T-cell (primary cell): ENCODE measurements at places on chromosomes 6 and 20. TPM values are rescaled to one million over a fixed set of nuclear protein-coding genes. Genes with fewer than 3 reads are reported as not detected.

DNA sequence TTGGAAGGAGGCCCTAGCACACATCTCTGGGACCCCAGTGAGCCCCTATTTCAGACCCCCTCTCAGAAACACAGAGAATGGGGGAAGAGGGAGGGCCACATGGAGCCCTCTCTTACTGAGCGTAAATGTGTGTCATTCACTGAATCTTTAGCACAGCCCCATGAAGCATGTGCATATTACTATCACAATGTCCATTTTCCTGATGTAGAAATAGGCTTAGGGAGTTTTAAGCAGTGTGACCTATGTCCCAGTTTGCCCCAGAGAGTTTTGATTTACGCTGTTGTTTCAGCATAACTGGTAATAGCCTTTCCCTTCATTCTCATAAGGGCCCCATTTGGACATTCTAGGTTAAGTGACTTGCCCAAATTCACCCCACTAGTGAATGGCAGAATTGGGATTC, 25.0 kb upstream of the TCP11 start:
- no peak overlapping the region for H3K27ac ChIP-seq
- no peak for DNase-seq
- H3K36me3 ChIP-seq, result no peaks in the 10 kb centered on the region
- no peaks in the 10 kb centered on the region for H3K4me1 ChIP-seq
- no peaks in the 10 kb centered on the region for H3K27me3 ChIP-seq

DNA sequence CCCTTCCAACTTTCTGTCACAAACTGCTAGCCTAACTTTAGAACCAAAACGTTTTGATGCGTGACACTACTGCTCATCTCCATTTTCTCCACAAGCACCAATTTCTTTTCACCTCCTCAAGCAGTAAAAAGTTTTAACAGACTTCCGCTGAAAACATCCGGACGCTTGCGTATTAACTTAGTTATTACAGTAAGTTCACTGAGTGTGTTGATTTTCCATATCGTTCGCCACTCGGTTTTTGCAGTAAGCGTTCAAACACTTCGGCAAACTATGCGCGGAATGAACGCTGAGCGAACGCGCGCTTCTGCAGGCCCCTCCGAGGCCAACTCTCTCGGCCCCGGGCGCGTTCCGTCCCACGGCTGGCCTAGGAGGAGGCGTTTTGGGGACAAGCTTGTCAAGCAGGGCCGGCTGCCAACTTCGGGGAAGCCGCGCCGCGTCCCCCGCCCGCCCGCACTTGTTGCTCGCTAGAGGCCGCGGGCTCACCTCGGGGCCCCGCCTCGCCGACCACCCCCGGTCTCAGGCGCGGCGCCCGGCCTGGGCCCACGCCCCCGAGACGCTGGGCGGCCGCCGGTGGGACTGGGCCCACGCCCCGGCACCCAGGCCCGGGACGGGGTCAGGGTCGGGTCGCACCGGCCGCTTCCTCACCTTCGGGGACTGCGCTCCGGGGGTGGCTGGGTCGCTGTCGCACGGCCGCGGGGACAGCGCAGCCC, 945 bp downstream of the PHF10 start:
- H3K27me3 ChIP-seq, result no peaks in the 10 kb centered on the region
- H3K4me1 ChIP-seq, result peaks cover 5% of the 10 kb centered on the region
- H3K4me3 ChIP-seq, result peak overlapping the region; percentile 94
- peak; percentile 60 for DNase-seq
- H3K27ac ChIP-seq, result peak overlapping the region; percentile 86

- peaks cover 5% of the 10 kb centered on the region for H3K4me1 ChIP-seq
- no peaks in the 10 kb centered on the region for H3K36me3 ChIP-seq
- no peak overlapping the region for H3K4me3 ChIP-seq
Observed at GRCh38 chr20:60206259-60206658, 248.0 kb downstream of the CDH26 start.

GRCh38 chr20:32483351-32484224, 101.5 kb downstream of the NOL4L start:
- H3K4me3 ChIP-seq, result peak overlapping the region; percentile 73
- H3K27me3 ChIP-seq, result no peaks in the 10 kb centered on the region
- peaks cover 5% of the 10 kb centered on the region for H3K36me3 ChIP-seq
- H3K4me1 ChIP-seq, result peaks cover 62% of the 10 kb centered on the region
- peak; percentile 64 for DNase-seq

- H3K36me3 ChIP-seq, result no peaks in the 10 kb centered on the region
- no peaks in the 10 kb centered on the region for H3K4me1 ChIP-seq
- DNase-seq, result no peak
Observed at GRCh38 chr6:36786055-36786675, 53.1 kb downstream of the CPNE5 start.

GRCh38 chr6:112946051-112946450, 598.9 kb downstream of the RFPL4B start:
- no peak overlapping the region for H3K27ac ChIP-seq
- no peaks in the 10 kb centered on the region for H3K27me3 ChIP-seq
- no peaks in the 10 kb centered on the region for H3K36me3 ChIP-seq
- no peak overlapping the region for H3K4me3 ChIP-seq

DNA sequence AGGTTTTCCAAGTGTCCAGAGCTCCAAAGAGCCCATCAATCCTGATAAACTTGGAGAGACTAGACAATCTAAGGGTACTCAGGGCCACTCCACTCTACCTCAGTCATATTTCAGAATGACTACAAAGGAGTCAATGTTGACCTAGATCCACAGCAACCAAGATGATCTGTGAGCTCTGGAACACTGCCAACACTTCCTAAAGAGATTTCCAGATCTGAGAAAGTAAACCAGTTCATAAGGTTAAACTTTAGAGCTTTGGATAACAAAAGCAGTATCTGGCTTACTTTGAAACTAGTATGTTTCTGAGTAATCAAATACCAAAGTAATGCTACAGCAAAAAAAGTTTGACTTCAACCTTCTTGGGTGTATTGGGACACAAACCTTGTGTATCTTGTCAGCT, 122.7 kb downstream of the BTBD9 start:
- no peaks in the 10 kb centered on the region for H3K4me1 ChIP-seq
- no peak overlapping the region for H3K4me3 ChIP-seq
- H3K27me3 ChIP-seq, result no peaks in the 10 kb centered on the region
- H3K36me3 ChIP-seq, result no peaks in the 10 kb centered on the region
- no peak overlapping the region for H3K27ac ChIP-seq

KIFC1 gene
- total RNA-seq, result 2.9 TPM

- H3K27ac ChIP-seq, result no peak overlapping the region
- no peaks in the 10 kb centered on the region for H3K4me1 ChIP-seq
- H3K27me3 ChIP-seq, result no peaks in the 10 kb centered on the region
- H3K4me3 ChIP-seq, result no peak overlapping the region
Observed at GRCh38 chr6:65830151-65830550, 123.1 kb upstream of the EYS start.

GRCh38 chr6:116471531-116471930, 10.4 kb downstream of the CALHM6 start:
- no peaks in the 10 kb centered on the region for H3K27me3 ChIP-seq
- peaks cover 9% of the 10 kb centered on the region for H3K4me1 ChIP-seq
- H3K27ac ChIP-seq, result no peak overlapping the region
- no peak for DNase-seq

GRCh38 chr20:36243726-36244125, 7.4 kb downstream of the AAR2 start:
- peaks cover 26% of the 10 kb centered on the region for H3K36me3 ChIP-seq
- H3K27me3 ChIP-seq, result no peaks in the 10 kb centered on the region
- DNase-seq, result no peak
- H3K4me3 ChIP-seq, result no peak overlapping the region

DNA sequence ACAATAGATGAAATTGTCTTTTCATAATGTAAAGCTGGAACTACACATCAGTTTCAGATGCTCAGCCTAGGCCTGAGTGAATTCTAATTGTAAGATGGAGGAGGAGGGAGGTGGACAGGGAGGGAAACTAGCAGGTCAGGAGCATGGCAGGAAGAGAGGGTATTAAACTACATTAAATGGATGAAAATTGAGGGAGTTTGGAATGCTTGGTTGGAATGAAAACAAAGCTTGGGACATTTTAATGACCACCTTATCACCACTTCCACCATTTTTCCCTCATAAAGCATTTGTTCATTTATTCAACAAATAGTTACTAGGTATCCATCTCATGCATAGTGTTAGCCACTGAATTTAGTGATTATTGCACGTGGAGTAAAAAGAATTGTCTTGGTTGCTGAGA, 65.0 kb downstream of the KIZ start:
- H3K27me3 ChIP-seq, result no peaks in the 10 kb centered on the region
- H3K27ac ChIP-seq, result no peak overlapping the region
- no peaks in the 10 kb centered on the region for H3K4me1 ChIP-seq
- no peaks in the 10 kb centered on the region for H3K36me3 ChIP-seq
- no peak for DNase-seq

DNA sequence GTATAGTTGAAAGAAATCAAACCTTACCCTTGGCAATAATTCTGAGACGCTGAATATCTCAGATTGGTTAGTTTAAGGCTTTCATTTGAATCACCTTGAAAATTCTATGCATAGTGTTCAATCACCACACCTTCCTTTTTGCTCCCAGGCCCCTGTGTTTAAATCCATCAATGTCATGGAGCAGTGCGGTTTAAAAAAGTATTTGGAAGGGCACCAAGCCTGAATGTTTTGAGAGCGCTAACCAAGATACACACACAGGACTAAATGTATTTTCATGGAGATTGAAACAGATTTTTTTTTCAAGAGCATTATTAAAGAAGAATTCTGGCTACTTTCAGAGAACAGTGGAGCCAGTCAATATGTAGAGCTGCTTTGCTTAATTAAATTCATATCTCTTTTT, 195.7 kb downstream of the CENPW start:
- no peaks in the 10 kb centered on the region for H3K36me3 ChIP-seq
- H3K4me1 ChIP-seq, result no peaks in the 10 kb centered on the region
- no peak overlapping the region for H3K27ac ChIP-seq
- no peak overlapping the region for H3K4me3 ChIP-seq
- no peaks in the 10 kb centered on the region for H3K27me3 ChIP-seq
- no peak for DNase-seq

KATNA1 gene
- 15.9 TPM for total RNA-seq

DNA sequence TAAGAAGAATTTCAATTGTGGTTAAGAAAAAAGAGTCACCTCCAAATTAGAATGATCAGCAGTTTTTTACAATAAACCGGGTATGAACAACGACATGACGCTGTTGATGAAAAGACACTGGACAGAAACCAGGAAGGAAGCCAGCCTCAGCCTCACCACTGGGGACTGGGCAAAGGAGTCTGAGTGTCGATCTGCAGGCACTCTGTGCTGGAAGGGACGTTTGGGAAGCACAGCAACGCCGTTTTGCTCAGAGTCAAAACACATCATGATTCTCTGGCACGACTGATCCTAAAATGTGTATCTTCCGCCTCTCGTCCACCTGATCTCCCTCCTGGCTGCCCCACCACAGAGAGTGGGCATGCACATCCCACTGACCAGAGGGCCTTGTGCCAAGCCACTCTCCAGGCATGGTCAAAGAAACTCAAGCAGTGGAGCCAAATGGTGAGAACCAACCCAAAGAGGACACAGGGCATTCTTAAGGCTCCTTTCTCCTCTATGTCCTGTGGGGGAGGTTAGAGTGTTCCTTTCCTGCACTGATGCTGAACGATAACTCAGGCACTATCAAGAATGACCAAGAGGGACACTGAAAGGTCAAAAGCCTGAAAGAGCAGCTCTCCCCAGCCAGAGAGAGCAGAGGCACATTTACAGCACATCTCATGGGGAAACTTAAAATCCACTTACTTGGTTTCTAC, 68.8 kb downstream of the AGPAT4 start:
- no peak for DNase-seq
- H3K36me3 ChIP-seq, result no peaks in the 10 kb centered on the region
- no peaks in the 10 kb centered on the region for H3K27me3 ChIP-seq

- DNase-seq, result no peak
- no peak overlapping the region for H3K4me3 ChIP-seq
- H3K4me1 ChIP-seq, result no peaks in the 10 kb centered on the region
- no peak overlapping the region for H3K27ac ChIP-seq
- no peaks in the 10 kb centered on the region for H3K27me3 ChIP-seq
Observed at GRCh38 chr6:125230674-125231073, 71.1 kb downstream of the HDDC2 start.

GRCh38 chr20:48735112-48735511, 92.7 kb downstream of the PREX1 start:
- H3K4me3 ChIP-seq, result no peak overlapping the region
- no peaks in the 10 kb centered on the region for H3K27me3 ChIP-seq
- H3K36me3 ChIP-seq, result peaks cover 68% of the 10 kb centered on the region
- no peaks in the 10 kb centered on the region for H3K4me1 ChIP-seq
- no peak overlapping the region for H3K27ac ChIP-seq

DNA sequence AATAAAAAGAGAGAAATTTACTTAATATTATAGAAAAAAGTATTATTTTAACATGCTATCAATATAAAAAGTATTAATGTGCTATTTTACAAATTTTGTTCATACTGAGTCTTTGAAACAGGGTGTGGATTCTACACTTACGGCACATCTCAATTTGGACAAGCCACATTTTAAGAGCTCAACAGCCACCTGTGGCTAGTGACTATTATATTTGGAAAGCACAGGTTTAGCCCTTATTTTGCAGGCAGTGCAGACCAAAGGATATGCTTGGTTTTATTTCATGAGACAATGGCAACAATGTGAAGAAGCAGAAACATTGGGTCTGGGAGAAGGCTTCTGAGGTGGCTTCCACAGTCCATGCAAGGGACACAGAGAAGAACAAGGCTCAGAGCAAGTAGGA, 74.6 kb downstream of the BACH2 start:
- no peak overlapping the region for H3K27ac ChIP-seq
- no peak overlapping the region for H3K4me3 ChIP-seq
- peaks cover 57% of the 10 kb centered on the region for H3K4me1 ChIP-seq
- H3K36me3 ChIP-seq, result no peaks in the 10 kb centered on the region

LY6G6D gene
- total RNA-seq, result not detected

DNA sequence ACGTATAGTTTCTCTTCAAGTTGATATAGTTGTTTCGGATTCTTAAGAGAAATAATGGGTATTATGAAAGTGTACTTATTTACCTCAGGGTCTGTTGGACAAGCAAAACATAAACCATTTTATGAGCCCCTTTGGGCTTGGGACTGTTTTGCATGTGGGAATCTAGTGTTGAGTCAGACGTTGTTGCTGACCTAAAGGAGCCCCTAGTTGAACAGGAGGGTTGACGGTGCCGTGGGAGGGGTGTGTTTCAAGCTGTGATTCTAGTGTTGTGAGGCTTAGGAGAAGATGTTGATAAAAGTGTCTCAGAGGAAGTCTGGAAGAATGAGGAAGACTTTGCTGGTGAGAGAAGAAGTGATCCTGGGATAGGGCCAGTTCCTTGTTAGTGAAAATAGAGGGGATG, 140.0 kb downstream of the ARID1B start:
- H3K4me3 ChIP-seq, result no peak overlapping the region
- no peak overlapping the region for H3K27ac ChIP-seq
- peaks cover 10% of the 10 kb centered on the region for H3K4me1 ChIP-seq
- no peaks in the 10 kb centered on the region for H3K36me3 ChIP-seq

SCRT2 gene
- total RNA-seq, result not detected

GRCh38 chr6:37056439-37057127, 51.1 kb downstream of the FGD2 start:
- no peaks in the 10 kb centered on the region for H3K36me3 ChIP-seq
- H3K27me3 ChIP-seq, result no peaks in the 10 kb centered on the region
- no peak overlapping the region for H3K27ac ChIP-seq
- H3K4me3 ChIP-seq, result no peak overlapping the region

OR2J3 gene
- total RNA-seq, result not detected

GTSF1L gene
- total RNA-seq, result 0.53 TPM

ZFP57 gene
- total RNA-seq, result not detected

POPDC3 gene
- not detected for total RNA-seq

- H3K27ac ChIP-seq, result no peak overlapping the region
- no peaks in the 10 kb centered on the region for H3K36me3 ChIP-seq
- no peaks in the 10 kb centered on the region for H3K4me1 ChIP-seq
- no peaks in the 10 kb centered on the region for H3K27me3 ChIP-seq
- H3K4me3 ChIP-seq, result no peak overlapping the region
Observed at GRCh38 chr6:122079916-122080315, 319.5 kb upstream of the HSF2 start.
